ENCODE measurements at places on chromosomes 1 and 21.

GRCh38 chr1:13832536-13832935 is 132.5 kb downstream of the PRDM2 start:
- no peak for DNase-seq

- DNase-seq = no peak
Measured at GRCh38 chr1:109975718-109976117, 8.8 kb upstream of the AHCYL1 start.

- DNase-seq = no peak
Measured at GRCh38 chr21:26565111-26565510, 8.0 kb downstream of the CYYR1 start.

DNA sequence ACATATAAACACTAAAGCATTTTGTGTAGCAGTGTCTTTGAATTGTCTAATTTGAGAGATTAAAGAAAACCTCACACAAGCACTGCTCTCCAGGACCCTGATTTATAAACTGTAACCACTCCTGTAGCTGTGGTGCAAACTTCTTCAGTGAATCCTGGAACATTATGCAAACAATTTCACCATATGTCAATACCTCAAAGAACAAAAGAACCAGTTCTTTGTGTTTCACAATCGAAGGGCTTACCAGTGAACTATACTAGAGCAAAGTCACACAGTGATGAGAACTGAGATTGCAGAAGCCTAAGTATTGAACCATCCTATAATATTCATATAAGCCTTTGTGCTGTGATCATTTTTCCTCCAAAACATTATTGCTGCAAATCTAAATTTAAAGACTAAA is 21.5 kb downstream of the DPH5 start:
- no peak for DNase-seq

DNA sequence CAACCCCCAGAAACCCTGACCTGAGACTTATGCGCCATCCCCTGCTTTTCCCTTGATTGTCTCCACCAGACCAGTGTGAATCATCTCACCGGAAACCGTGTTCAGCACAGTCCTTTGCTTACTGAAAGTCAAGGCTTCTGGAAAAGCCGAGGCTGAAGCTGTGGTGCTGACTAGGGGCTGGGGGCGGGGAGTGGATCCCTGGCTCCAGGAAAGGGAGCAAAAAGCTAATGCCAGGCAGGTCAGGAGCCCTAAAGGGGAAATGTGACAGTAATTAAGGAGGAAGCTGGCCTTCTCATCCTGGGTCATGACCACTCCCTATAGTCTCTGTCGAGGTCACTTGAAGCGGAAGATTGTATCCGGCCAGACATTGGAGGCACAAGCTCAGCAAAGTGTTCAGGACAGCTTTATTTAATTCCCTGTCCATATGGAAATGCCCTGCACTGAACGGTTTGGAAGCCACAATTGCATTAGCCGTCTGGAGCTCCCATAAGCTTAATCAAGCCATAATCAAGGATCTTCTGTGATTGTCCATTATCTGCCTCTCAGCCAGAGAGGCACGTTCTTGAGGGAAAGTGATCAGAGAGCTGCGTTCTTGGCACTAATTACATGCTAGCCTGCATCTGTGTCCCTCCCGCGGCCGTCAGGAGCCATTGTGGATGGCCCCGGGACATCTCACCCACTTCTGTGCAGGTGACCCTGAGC is 403.6 kb downstream of the RRAGC start:
- DNase-seq = no peak

GRCh38 chr21:25965951-25966707 is 204.4 kb downstream of the APP start:
- DNase-seq = no peak

DNA sequence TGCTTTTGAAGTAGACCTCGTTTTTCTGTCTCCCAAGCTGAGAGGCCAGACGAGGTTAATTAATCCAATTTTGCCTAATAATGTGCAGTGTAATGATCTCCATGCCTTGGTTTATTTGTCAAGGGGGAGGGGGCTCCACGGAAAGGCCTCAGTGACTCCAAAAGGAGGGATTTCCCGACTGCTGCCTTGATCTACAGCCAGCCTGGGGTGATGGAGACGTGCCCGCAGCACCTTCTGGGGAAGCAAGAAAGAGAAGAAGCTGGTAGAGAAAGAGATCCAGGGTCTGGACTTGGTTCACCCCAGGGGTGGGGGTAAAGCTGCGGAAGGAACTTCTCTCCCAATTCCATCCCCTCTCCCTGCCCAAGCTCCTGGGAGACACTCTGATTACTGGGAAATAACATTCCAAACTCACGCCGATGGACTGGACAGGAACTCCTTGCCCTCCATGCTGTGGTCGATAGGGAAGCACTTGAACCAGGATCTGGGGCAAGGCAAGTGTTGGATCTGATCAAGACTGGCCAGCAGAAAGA is 44.1 kb upstream of the SIM2 start:
- peak; percentile 28 for DNase-seq

GRCh38 chr1:161198194-161198896 is 509 bp downstream of the ADAMTS4 start:
- DNase-seq = peak; percentile 67

- DNase-seq = no peak
Measured at GRCh38 chr1:228379666-228380065, 27.0 kb downstream of the TRIM11 start.

DNA sequence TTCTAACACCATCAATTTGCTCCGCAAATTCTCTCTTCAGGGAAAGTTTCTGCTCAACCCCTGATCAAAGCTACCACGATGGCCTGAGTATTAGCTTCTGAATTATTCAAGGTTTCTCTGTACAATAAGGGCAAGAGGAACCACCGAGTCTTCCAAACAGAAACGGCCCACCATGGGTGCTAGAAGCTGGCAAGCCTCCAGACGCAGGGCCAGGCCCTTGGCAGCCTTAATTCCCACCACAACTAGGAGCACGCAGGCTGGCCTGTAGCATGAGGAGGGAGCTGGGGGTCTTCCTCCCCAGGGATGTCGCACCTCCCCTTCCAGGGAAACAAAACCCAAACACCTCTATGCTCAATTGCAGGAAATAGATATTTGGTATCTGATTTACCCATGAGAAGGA is 11.1 kb downstream of the RSPH1 start:
- DNase-seq = no peak

DNA sequence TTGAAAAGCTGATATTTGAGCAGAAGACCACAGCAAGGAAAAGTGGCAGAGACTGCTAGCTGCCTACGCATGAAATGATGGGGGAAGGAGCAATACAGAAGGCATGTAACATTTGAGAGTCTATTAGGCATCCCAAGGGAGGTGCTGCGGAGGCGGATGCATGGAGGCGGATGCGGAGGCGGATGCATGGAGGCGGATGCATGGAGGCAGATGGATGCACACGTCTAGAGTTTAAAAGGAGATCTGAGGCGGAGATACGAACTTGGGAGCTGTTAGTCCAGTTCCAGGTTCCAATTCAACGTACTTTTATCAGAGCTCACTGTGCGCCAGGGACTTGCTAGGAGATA is 744 bp upstream of the DDX20 start:
- DNase-seq = peak; percentile 66

DNA sequence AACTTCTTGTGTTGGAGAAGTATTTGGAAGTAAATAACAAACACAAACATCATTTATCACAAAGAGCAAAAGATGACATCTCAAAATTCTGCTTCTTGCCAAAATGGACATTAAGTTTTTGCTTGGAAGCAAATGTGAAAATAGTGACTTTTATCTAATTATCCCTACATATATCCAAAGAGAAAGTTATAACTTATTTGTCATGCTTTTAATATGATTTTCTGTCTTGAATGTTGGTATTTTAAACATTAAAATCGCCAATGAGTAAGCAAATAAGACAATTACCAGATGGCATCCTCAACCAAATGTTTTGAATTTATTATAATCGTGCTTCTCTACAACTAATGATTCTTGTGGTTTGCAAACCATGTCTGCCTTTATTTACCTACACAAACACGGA is 594.3 kb downstream of the KIF26B start:
- no peak for DNase-seq

- no peak for DNase-seq
Measured at GRCh38 chr1:62589321-62589720, 8.0 kb upstream of the ANGPTL3 start.

- DNase-seq = no peak
Measured at GRCh38 chr1:17558954-17559614, 19.6 kb downstream of the ARHGEF10L start.

GRCh38 chr1:151211972-151212705 is 13.8 kb downstream of the PIP5K1A start:
- DNase-seq = no peak

GRCh38 chr1:205512059-205513045 is 7.9 kb downstream of the CDK18 start:
- DNase-seq = peak; percentile 21

- DNase-seq = no peak
Measured at GRCh38 chr1:50493710-50494109, 70.5 kb upstream of the DMRTA2 start.

GRCh38 chr1:41665962-41666917 is 181.8 kb upstream of the EDN2 start:
- no peak for DNase-seq

DNA sequence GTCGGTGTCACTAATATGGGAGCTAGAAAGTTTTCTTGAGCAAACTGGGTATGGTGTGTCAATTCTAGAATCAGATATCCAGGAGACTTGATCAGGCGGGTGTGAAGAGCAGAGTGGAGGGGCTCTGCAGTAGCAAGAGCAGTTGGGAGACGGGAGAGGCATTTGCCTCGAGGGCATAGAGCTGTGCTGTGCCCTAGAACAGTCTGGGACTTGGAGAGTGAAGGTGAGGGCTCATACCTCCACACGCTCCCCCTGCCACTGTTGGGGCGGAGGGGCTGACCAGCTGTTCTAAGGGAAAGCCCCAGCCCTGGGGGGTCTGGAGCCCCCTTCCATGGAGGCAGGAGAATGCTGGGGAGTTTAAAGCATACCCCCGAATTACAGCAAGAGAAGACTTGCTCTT is 33.8 kb downstream of the SIM2 start:
- DNase-seq = no peak

DNA sequence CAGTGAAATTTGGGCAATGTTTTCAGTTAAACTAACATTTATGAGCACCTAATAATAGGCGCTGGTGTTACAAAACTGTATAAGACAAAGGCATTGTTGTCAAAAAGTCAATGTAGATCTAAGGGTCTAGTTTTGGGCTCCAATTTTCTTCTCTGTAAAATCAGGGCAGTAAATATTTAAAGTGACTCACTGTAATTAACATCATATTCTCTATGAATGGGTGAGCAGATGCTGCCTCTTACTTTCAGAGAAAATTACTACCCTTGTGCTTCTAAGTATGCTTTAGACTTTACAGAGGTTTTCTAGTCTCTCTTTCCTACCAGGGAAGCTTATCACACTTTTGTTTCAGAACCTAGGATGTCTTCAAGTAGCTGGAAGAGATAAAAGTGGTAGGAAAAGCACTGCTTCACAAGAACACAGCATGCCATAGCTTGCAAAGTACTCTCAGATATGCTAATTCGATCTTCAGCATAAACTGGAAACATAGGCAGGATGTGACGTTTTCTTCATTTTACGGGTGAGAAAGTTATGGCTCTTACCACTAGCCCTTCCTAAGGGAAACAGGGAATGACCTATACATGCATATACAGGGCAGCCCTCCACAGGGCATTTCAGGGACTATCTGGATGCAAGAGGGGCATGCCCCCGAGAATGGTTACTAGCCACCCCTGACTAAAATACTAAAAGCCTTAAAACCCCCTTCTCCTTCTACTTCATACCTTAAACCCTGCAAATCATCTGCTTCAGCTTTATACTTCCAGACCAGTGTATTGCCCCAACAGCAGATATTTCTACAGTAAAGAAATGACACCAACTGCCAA is 2.6 kb downstream of the C1orf116 start:
- no peak for DNase-seq

GRCh38 chr1:98677288-98677687 is 15.8 kb downstream of the SNX7 start:
- no peak for DNase-seq

DNA sequence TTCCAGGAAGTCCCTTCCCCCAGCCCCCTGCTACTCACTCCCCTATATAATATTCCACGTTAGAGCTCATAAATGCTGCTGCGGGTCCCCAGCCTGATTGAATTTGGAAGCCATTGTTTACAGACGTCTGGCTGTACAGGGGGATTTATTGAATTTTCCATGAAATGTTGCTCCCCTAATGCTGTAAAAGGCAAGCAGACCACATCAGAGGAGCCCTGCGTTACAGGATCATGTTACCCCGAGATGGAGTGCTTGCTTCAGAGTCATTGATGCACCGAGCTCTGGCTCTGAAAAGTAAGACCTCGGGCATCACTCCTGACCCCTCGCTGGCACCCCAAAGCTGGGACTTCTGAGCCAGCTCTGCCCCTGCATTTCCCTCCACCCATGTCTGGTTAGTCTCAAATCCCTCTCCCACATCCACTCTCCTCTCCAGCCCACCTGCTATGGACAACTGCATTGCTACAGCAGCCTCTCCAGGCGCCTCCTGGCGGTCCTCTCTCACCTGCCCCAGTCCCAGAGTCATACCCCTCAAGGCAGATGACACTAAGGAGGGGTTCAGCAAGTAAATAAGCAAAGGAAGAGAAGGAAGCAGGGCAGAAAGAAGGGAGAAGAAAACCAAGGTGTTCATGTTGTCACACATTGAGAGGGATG is 127.8 kb downstream of the TMEM53 start:
- no peak for DNase-seq

DNA sequence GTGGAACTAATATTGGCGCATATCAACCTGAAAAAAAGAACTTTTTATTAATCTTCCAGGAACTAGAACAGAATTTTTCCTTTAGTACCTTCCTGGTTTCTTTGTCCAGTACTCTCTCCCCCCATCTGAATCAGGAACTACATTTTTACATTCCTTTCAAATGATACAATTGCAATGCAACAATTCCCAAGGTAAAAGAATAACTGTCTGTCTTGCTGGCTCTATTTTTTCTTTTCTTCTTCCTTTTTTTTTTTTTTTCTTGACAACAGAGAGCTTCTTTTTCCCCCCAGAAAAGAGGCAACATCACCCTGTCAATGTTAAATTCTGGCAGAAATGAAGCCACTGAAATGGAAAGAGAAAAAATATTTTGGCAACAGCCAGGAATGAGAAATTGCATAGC is 4.5 kb upstream of the CD101 start:
- DNase-seq = no peak

DNA sequence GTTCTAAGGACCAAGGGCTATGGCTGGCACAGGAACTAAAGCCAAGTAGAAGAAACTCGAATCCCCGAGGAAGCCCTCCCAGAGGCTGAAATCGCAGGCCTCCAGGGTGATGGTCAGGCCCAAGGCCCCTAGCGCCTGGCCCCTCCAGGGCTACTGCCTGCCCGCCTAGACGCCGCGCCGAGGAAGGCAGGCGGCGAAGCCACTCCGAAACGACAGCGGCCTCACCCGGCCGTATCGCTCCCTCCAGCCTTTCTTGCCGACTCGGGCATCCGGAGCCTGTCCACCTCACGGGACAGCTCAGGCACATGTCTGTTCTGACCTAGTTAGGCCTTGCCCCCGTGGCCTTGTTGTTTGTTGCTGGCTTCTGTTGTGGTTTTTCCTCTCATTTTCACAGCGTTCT is 9.7 kb upstream of the LHX8 start:
- DNase-seq = no peak
